ENCODE measurements at places on chromosomes 11 and 22. TPM values are rescaled to one million over a fixed set of nuclear protein-coding genes. Genes with fewer than 3 reads are reported as not detected.

The ELFN2 gene
- 0.19 TPM for total RNA-seq

- DNase-seq: no peak
These were observed 609.9 kb downstream of the INSC start for GRCh38 chr11:15724601-15725000.

GRCh38 chr22:44609400-44609988, 92.5 kb upstream of the PRR5 start:
- DNase-seq: peak; percentile 22

GRCh38 chr11:107307991-107308390, 149.6 kb downstream of the CWF19L2 start:
- DNase-seq: no peak

GRCh38 chr22:42281284-42281683, 10.8 kb upstream of the TCF20 start:
- DNase-seq: no peak

- peak; percentile 81 for DNase-seq
These were observed 14.9 kb downstream of the DAGLA start for GRCh38 chr11:61694946-61695706.

All from Right ventricle myocardium superior (tissue), 1 donor.